ENCODE measurements at places on chromosomes 11 and 22.

- DNase-seq = peak; percentile 73
Observed at GRCh38 chr11:32829680-32830412, at the start of gene PRRG4. Gene PRRG4 (plus strand): TSS chr11:32829927. CDS start chr11:32830530, 603 bp downstream.

- DNase-seq = no peak
Observed at GRCh38 chr11:126403658-126404057, 48.2 kb downstream of the ST3GAL4 start.

DNA sequence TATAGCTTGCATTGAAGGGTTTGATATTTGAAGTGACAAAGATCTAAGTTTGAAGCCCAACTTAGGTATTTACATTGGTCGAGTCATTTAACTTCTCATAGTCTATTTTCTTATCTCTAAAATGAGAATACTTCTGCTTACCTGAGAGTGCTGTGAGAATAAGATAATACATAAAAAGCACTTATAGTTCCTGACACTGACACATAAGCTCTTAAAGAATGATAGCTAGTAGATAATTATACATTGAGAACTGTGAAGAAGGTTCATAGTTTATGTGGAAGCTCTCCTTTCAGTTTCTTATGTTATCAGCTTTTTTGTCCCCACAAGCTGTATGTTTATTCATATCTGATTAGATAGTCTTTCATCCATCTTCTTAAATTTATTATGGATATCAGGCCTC, 4.8 kb downstream of the PPME1 start:
- DNase-seq = no peak

GRCh38 chr22:30198921-30199320, 47.6 kb downstream of the LIF start:
- no peak for DNase-seq

- DNase-seq = no peak
Observed at GRCh38 chr11:120626791-120627190, 115.2 kb downstream of the GRIK4 start.

DNA sequence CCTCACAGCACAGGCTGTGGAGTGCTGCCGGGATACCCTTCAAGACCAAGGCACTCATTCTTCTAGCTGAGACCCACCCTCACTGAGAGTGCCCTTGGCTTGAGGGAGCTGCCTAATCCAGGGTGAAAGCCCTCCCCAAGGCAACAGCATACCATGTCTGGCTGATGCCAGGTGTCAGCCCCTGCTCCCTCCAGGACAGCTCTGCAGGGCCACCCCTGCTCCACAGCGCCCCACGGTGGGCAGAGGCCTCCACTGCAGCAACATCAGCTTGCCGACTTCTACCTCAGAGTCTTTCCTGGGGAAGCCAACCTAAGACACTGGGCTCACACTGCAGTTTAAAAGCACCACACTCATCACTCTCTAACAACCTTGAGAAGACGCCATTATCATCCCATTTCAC, 29.0 kb downstream of the TTLL1 start:
- DNase-seq = peak; percentile 57

DNA sequence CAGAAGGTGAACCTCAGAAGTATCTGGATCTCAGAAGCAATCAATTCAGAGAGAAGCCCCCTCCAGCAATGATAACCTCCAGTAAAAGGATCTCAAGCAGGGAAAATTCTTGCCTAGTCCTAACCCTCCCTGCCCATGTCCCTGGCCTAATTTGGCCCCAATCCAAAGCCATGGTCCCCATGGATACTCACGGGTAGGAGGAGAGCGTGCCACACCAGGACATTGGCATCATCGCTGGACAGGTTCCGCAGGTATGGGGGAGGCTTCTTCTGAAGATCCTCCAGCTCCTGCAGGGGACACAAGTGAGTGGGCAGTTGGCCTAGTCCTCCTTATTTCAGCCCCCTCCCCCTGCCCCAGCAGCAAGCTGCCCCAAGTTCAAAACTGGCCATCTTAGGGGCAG, 7.3 kb downstream of the UBE2L6 start:
- no peak for DNase-seq

- DNase-seq = no peak
Observed at GRCh38 chr11:69368119-69368880, 74.3 kb downstream of the MYEOV start.

- DNase-seq = no peak
Observed at GRCh38 chr11:60657888-60658287, 41.5 kb upstream of the MS4A8 start.

DNA sequence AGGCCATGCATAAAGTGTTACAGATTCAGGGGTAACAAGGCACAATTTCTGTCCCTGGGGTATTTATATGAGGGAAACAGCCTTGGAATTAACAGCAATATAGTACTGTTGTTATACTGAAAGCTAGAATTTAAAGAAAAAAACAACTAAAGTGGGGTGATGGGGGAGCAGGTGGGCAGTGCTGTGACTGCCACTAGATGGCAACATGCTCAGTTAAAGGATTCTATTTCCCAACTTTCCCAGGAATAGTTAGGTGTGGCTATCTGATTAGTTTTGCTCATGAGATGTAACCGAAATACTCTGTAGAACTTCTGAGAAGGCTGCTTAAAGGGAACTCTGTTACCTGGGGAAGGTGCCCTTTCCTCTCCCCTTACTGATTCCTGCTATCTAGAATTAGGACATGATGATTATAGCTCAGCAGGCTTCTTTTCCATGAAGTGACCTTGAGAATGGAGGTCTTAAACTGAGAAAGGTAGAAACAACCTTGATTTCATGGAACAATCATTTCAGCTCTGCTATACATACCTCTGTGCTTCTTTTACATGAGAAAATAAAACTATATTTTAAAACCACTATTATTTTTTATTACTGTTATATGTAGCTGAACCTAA, 102.6 kb downstream of the RELT start:
- DNase-seq = no peak

DNA sequence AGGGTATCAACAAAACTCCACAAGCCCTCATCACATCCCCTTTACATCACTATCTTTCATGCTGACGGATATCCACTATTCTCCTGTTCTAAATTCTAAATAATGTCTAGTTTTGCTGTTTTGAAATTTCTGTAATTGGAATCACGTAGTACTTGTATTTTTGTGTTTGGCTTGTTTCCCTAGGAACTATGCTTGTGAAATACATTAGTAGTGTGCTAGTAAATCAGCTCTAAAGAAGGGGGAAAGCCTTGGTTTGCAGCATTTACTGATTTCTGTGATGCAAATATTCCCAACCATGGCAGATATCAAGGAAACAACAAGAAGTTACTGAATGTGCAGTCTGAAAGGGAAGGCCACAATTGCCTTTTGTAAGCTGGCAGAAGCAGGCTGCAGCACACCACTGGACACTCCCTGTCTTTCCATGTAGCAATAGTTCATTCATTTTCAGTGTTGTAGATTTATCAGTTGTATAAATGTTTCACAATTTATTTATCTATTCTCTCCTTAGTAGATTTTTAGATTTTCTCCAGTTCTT, 4.7 kb upstream of the FOLH1 start:
- DNase-seq = no peak

GRCh38 chr11:95655536-95655935, 134.0 kb downstream of the FAM76B start:
- no peak for DNase-seq

DNA sequence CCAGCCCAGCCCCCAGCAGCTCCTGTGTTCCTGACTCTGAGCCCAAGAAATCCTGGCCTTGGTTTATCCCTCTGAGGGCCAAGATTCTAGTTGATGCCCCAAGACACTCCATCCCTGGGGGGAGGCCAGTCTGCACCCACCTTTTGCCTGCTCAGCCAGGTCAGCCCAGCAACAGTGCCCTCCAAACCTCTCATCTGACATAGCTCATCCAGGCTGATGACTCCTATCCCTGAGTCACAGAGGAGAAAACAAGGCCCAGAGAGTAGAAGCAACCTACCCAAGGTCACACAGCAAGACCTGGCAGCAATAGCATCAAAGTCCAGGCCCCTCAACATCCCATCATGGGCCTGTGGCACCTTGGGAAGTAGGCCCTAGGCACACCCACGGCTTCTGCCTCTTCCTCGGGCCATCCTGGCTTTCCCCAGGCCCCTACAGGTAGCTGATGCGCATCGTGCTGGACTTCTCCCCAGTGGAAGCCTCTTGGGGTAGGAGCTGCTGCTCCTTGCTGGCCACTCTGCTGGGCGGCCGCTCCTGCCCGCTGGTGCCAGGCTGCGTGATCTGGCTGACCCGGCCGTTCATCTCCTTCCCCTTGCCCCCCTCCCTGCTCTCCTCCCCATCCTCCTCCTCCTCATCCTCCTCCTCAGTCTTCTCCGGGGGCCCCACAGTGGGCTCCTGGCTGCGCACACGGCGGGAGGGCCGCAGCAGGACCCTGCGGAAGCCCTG, 6.0 kb downstream of the SSTR3 start:
- no peak for DNase-seq

DNA sequence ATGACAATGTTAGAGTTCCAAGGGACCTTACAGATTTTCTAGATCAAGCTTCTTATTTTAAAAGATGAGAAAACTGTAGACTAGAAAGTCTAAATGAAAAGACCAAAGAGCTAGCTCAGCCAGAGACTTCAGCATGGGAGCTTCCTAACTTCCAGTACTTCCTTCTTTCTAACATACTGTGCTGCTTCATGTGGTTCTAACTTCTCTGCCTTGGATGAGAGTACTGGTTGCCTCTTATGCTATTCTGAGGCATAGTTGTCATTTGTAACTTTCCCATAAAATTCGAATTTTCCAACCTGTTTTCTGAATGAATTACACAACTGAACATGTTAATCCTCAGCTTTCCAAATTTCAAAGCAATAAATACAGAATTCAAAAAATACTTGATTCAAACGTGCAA, 1.8 kb downstream of the MTMR2 start:
- no peak for DNase-seq

- peak; percentile 71 for DNase-seq
Observed at GRCh38 chr11:17528181-17528691, 16.0 kb downstream of the USH1C start.

DNA sequence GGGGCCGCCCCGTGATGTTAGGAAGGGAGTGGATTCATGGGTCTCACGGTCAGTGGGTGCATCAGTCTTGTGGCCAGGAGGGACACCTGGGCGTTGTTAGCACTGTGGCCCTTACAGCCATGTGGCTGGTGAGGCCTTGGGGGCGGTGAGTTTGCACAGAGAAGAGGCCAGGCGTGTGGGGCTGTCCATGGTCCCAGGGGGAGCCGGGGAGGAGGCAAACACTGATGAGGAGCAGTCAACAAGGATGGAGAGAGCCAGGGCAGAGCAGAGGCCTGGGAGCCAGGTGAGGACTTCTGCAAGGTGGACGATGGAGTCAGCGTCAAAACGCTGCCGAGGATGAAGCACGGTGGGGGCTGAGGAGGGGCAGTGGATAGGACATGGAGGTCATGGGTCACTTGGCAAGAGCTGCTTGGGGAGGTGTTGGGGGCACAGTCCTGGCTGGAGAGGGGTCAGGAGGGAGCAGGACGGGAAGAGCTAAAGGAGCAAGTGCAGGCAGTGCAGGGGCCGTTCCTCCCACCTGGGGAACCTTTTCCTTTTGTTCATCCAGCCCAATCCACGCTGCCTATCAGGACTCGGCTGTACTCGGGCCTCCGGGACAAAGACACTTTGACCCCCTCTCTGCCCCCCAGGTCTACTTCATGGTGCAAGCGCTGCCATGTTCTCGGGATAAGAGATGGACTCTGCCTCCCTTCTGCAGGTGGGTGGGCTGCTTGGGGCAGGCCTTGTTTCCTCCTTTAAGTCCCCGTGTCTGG, 801.1 kb downstream of the TBC1D22A start:
- no peak for DNase-seq

DNA sequence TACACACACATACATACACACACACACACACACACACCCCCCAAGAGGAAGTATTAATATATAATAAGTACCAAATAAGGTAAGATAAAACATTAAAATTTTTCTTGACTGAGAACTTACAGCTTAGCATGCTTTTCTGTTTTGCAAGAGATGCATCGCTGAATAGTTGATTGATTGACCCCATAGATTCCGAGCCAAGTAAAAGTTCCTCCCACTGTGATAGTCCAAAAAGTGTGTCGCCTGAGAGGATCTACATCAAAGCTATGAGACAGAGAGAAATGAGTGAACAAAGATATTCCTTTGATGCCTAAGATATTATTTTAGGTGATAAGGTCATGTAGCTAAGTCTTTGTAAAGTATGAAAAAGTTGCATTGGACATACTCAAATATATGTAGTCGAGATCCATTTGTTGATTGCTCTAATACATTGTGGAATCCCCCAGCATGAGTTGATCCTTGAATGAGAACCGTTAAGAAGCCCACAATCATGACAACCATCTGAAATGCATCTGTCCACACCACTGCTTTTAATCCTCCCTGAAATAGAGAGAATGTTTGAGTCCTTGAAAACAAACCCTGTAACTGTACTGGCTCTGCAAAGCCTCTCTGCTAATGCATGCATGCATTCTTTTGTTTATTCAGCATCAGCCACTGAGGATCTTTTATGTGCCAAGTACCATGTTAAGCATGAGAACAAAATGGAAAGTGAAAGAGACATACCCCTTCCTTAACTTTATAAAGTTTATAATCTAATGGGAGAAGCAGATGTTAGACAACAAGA, 18.3 kb downstream of the SLC5A12 start:
- DNase-seq = no peak

DNA sequence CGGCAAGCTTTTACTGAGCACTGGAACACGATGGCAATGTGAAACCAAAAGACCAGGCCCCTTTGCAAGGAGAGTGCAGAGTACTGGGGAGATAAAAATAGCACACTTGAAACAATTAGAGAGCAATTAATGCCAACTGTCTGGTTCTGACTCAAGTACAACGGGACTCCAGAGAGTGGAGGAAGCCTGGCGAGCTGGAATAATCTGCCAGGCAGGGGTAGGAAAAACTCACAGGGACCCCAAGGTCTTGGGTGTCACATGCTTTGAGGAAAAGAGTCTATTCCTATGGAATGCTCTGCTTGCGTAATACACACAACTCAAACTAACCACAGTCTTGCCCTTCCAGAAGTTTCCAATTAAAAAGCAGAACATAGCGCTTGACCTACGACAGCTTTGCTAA, 113.0 kb upstream of the CLMP start:
- DNase-seq = no peak

Measured in stimulated activated CD4-positive, alpha-beta T cell treated with anti-CD3 and anti-CD28 coated beads, Interleukin-15, amount 100 ng/mL, for 24 hours (primary cell).